Astrocyte of the spinal cord (primary cell): ENCODE measurements at places on chromosomes 11 and 22.

DNA sequence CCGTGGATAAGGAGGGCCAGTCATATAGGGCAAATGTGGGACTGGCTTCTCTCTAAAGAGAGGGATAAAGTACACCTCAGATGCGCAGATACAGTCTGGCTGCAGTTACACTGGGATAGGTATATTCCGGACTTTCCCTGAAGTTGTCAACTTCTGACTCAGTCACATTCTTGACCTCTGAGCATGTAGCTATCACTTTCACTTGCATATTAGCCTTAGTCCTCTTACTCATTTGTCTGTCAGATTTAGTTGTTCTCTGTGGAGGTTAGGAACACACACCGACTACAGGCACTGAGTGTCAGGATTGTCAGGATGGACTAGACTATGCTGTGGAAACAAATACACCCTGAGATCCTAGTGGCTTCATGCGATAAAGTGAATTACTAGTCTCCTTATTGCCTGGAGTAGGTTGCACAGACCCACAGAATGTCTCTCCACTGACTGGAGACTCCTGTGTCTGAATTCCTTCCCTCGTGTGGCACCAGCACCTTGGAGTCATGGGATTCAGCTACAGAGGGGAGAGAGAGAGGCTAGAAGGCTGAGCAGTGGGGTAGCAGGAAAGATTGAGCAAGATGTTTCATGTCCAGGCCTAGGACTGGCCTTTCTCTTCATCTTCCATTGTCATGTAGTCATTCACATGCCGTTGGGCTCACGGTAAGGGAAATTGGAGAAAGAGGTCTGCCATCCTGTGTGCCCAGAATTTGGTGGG is 654.3 kb downstream of the NTM start:
- DNase-seq = peak; percentile 79

DNA sequence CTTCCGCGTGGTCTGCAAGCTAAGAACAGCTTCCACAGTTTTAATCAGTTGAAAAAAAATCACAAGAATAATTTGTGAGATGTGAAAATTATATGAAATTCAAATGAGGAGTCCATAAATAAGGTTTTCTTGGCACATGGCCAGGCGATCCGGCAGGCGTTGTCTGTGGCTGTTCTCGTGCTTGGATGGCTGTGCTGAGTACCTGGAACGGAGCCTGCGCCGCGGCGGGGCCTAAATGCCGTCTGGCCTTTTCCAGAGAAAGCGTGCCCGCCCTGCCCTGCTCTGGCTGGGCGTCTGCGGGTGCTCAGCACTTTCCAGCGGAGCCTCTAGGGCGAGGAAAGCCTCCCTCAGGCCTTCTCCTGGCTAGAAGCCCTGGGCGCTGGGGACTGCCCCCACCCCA is 41.8 kb downstream of the OSBPL5 start:
- no peak for DNase-seq

DNA sequence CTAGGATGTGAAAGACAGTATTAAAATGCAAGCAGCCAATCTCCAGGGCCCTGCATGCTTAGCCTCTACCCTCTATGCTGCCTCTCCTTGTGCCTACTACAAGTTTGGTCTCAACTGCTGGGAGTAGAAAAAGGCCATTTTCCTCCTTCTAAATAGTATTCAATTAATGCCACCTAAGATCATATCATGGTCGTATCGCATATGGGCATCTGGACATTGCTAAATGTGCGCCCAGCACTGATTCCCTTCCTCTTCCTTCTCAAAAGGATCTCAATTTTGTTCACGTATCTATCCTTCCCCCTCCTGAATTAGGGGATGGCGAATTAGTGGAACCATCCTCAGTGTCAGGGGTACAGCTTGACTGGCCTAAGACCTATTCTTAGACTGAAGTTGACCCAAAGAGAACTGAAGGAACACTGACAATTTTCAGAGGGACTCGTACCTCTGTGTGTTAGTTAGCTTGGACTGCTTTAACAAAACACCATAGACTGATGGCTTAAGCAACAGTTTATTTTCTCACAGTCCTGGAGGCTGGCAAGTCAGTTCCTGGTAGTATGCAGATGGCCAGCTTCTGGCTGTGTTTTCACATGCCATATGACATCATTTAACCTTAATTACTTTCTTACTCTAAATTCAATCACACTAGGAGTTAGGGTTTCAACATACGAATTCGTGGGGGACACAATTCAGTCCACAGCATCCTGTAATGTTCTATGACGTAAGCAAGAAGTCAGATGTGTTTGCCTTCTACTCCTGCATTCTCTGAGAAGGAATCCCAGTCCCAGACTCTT is 8.5 kb upstream of the NUP50 start:
- peak; percentile 16 for DNase-seq

DNA sequence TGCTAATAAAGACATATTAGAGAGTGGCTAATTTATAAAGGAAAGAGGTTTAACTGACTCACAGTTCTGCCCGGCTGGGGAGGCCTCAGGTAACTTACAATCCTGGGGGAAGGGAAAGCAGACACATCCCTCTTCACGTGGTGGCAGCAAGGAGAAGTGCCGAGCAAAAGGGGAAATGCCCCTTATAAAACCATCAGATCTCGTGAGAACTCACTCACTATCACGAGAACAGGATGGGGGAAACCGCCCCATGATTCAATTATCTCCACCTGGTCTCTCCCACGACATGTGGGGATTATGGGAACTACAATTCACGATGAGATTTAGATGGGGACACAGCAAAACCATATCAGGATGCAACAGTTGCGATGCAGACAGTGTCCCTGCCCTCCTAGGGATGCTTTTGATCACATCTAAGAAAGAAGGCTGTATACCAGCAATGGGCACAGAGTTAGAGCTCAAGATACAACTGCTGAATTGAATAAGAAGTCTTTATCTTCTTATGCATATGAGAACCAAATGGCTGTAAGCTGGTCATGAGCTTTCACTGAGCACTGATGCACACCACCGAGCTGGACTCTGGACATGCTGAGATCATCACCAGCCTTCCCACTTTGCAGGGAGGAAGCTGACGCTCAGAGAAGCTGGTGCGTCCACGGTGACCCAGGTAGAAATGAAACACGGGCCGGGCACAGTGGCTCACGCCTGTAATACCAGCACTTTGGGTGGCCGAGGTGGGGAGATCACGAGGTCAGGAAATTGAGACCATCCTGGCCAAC is 255.2 kb downstream of the MN1 start:
- DNase-seq = no peak

DNA sequence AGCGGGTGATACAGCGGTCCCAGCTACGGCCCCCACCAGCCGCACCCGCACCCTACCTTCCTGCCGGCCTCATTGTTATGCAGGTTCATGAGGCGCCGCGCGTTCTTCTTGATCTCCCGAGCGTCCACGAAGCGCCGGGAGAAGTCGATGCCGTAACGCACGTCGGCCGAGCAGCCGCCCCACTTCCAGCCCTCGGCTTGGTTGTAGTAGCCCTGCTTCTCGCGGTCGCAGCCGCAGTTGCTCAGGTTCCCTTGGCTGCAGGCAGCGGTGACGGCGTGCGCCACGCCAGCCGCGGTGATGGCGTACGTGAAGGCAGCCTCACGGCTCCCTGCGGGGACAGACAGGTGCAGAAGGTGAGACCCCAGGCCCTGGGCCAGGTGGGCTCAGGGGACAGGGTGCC is 45.9 kb downstream of the WNT7B start:
- no peak for DNase-seq

DNA sequence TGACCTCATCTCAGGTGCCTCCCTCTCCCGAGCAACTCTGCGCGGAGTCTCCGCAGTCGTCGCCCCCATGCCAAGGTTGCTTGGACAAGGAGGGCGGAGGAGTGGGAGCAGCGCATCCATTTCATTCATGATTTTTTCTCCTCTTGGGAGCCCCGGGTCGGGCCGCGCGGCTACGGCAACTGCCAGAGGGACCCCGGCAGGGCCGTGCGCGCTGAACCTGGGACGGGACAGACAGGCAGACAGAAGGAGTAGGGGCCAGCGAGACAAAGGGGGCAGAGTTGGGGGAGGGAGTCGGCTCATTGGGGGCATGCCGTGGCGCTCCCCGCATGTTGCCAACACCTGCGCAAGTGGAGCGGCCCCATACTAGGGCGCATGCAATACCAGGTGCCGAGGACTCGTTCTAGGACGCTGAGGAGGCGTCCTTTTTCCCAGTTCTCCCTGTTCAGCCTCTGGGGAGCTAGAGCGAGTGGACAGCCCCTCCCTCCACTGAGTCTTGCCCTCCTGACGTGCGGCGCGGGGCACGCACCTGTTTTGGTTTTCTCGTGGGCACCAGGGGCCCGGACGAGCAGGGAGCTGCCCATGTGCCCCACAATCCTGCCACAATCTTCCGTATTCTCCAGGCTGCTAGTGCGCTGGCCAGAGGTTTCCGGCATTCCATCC is 501 bp upstream of the PTPN5 start:
- no peak for DNase-seq

GRCh38 chr11:68948935-68949334 is 31.9 kb downstream of the MRGPRD start:
- DNase-seq = no peak

DNA sequence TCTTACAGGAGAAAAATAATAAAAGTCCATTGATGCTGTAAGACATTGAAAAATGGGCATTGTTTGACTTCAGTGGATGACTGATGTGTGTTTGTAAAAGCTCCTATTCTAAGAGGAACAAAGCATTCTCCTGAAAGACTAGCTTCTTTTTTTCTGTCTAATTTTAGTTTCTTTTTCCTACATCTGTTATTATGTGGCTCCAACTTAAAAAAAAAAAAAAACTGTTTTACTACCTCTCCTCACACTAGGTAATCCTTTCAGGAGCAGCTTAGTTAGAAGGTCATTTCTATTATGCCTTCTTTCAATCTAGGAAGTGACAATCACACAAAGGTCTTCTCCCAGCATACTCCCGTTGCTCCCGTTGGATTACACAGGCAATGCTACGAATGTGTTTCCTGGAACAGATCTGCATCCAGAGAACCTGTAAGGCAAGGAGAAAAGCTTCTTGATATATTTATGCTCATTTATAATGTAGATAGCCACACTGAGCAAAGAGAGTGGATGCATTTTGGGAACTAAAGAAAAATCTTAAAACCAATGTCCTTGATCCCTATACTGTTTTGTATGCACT is 595.1 kb upstream of the CCDC179 start:
- DNase-seq = no peak

DNA sequence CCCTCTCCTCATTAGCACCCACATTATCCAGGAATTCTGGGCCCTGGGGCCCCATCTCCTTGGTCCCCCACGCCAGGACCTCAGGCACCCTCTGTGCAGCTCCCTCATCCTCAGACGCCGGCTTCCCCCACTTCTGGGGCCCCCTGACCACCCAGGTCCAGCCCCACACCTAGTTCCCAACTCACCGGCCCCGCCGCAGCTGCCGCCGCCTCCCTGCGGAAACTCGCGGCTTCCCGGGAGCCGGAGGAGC is at the start of gene PCSK7:
Gene PCSK7 (minus strand): TSS at position 232 of the 250 bp plus-strand sequence. CDS start 2,229 bp downstream, outside the sequence.
- peak; percentile 55 for DNase-seq

DNA sequence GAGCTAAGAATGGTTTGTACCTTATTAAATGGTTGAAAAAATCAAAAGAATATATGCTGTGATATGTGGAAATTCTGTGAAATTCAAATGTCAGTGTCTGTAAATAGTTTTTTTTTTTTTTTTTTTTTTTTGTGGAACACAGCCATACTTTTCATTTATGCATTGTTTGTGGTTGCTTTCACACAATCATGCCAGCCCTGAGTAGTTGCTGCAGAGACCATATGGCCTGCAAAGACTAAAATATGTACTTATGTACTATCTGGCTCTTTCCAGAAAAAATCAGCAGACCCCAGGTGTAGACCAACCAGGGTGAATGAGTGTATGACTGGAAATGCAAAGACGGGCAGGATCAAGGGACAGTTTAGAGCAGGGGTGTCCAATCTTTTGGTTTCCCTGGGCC is 98.3 kb downstream of the PTPRJ start:
- no peak for DNase-seq

- DNase-seq = peak; percentile 69
Observed at GRCh38 chr11:103798026-103798425, 238.4 kb upstream of the DDI1 start.

DNA sequence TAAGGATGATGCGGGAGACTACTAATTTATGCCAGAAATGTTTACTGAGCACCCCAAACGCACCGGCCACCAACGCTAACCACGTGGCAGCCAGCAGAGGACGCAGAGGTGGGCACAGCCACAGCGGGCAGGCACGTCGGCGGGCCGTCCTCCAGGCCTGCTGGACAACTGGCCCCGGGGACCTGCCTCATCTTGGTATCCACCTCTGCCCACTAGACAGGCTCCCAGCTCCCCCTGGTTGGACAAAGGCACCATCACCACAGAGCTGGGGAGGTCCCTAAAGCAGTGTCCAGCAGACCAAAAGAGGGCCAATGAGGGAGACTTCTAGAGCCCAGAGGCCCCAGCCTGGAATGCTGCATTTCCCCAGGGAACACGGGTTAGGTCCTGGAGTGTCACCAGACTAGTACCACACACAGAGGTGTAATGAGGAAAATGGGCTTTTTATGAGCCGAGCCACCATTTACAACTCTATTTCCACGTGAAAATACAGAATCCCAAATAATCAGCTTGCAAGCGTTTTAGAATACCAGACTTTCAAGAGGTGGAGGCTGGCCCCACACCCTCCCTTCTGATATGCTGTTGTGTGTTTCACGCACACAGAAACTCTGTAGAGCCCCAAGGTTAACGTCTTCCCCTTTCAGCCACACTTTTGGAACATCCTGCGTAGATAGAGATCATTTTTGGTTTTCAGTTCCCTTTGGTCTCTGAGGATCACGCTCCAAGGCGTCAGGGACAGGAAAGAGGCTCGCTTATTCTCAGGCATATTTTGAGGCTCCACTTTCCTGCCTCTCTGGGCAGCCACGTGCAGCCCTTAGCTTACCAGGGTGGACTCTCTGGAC is 23.7 kb upstream of the BID start:
- DNase-seq = no peak

GRCh38 chr11:272195-272930 is 5.8 kb upstream of the NLRP6 start:
- no peak for DNase-seq

DNA sequence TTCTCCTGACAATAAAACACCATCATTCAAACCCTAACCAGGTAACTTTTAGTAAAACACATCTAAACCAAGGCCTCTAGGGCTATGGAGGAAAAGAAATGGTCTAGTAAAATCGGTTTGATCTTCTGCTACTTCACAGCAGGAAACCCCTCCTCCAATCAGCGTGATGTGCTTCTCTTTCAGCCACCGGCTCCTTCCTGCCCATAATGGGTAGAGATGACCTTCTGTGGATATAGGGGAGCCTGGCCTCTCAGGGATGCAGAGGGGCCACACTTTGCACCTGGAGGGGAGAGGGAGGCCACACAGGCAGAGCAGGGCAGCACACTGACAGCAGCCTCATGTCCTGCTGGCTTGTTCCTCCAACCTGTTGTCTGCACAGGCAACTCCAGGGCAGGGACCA is 6.9 kb downstream of the EHD1 start:
- DNase-seq = no peak

DNA sequence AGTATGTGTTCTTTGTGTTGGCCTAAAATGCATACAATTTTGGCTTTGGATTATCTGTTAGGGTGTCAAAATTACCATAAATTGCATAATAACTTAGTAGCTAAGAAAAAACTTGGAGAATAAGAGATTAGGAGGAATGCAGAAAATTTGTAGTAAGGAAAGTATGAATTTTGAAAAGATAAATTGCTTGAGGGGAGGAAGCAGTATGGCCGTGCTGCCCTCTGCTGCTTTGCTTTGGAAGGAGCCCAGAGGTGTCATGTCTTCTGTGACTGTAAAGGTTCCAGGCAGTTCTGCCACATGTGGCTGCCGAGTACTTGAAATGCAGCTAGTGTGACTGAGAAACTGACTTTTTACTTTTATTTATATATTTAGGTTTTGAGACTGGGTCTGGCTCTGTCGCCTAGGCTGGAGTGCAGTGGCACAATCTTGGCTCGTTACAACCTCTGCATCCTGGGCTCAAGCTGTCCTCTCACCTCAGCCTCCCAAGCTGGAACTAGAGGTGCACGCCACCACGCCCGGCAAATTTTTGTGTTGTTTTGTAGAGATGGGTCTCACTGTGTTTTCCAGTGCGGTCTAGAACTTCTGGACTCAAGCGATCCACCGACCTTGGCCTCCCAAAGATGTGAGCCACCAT is 1.8 kb downstream of the ADSL start:
- peak; percentile 60 for DNase-seq
